T-helper 1 cell (primary cell): ENCODE measurements at places on chromosomes 7 and 10.

- DNase-seq: no peak
Measured at GRCh38 chr7:67821116-67821515, 824.5 kb downstream of the TYW1 start.

- DNase-seq: no peak
Measured at GRCh38 chr10:95693071-95693667, 558 bp downstream of the TCTN3 start.

GRCh38 chr10:132360766-132361447 lies 28.9 kb downstream of the LRRC27 start:
- DNase-seq: peak; percentile 7

DNA sequence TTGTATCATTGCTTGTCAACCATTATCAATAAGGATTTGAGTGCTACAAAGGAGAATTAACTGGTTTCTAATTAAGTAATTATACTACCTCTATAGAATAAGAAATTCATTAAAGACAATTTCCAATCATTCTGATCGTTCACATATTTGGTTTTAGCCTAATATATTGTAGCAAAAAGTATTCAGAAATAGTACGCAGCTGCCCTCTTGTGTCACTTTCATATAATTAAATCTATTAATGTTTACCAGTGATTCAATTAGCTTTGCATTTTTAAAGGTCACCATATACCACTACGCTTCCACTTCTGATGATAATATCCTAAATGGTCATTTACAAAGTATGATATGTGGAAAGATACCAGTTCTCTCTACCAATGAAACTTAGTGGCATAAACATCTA lies 128.3 kb downstream of the NEBL start:
- DNase-seq: no peak

- peak; percentile 11 for DNase-seq
Measured at GRCh38 chr10:133475425-133475734, 21.6 kb downstream of the SCART1 start.

GRCh38 chr10:126407831-126408230 lies 19.6 kb upstream of the ADAM12 start:
- DNase-seq: no peak

DNA sequence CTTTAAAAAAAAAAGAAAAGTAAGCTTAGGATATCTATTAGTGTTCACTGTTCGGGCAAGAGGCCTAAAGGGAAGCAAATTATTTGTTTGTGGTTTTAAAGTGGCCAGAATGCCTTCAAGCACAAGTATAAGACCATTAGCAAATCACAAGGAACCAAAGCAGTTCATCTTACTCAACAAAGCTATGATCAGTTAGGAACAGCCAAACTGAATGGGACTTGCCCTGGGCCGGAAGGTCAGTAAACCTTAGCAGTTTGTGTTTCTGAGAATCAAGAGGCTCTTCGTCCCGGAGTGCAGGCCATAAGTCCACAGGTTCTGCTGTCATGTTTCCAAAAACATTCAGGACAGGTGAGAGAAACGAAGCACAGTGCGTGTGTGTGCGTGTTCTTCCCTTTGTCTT lies 4.5 kb downstream of the FBXW4 start:
- DNase-seq: no peak

- DNase-seq: no peak
Measured at GRCh38 chr7:117590191-117590590, 110.4 kb downstream of the CFTR start.

- DNase-seq: no peak
Measured at GRCh38 chr10:132363376-132363775, 31.4 kb downstream of the LRRC27 start.

DNA sequence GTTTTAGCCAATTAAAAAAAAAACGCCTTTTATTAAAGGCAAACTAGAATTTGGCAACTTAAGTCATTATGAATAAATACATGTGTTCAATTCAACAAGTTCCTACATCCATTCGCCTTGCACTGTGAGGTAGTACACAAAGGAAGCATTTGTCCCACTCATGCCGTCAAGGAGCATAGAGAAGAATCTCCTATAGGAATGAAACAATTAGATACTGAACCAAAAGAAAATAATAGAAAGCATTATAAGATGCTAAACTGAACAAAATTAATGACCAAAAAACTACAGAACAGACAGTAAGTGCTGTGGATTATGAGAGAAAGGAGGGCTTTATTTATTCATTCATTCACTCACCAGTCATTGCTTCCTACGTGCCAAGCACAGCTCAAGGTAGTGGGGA lies 42.2 kb downstream of the SNX13 start:
- DNase-seq: no peak

DNA sequence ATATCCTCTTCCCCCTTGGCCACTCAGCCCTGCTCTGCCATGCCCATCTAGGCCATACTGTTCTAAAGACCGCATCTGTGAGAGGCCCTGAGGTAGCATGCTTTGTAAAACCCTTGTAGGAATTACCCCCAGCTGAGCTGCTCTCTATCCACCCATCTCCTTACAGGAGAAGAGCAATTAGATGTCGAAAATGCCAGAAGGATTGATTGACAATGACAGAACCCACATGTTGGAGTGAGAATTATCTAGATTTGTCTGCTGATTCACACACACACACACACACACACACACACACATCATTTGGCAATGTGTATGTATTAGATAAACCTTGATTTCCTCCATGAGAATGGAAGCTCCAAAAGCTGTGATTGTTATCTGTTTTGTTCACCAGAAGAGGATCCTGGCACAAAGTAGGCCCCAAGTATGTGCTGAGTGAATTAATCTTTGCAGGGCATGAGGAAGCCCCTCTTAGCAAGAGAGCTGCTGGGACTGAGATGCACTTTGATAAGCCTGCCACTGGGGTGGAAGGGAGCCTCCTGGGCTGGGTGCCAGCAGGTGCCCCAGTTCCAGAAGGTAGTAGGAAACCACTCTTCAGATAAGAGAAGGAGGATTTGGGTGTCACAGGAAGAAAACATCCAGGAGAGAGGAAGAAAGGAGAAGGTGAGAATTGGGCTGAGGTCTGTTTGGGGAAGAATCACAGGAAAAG lies 187.5 kb upstream of the ADO start:
- no peak for DNase-seq

DNA sequence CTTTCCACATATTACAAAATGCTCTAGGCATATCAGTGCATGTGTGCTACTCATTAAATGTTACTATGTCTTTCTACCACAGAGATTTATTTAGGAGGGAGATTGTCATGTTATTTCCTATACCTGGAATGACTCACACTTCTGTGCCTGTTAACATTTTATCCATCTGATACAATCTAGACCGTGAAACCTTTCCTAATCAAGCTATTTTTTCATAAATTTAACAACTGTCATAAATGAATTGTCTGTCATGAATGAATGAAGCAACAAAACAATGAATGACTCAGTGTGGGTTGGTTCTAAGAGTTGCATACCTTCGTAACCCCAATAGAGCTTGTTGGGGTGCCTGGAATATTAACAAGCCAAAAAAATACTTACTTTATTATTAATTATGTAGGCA lies 554.3 kb downstream of the GRM8 start:
- no peak for DNase-seq

- no peak for DNase-seq
Measured at GRCh38 chr10:132836248-132836831, 50.4 kb upstream of the NKX6-2 start.

DNA sequence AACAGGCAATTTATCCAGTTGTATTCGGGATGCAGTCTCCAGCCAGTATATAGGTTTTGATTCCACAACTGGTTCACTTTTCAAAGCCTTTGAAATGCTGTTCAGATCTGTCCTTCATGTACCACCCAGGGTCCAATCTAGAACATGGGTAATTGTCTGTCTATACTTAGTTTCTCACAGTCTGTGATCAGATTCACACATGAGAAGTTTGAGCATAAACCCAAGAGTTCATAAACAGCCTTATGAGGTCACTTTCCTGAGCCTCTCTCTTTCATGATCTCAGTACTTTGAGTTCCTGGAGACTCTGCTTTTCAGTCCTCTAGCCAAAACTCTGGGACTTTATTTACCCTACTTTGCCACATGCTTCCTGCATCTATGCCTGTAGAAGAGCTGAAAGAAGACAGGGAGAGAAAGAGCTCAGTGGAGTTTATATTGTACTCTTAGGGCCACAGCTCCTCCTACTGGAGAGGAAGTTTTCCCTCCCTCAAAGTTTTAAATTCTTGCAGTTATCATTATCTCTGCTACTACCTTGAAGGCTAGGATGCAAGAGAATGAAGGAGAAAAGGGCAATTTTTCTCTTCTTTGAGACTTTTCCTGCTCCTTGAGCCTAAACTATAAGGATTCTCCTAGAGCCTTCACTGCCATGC lies 172.0 kb downstream of the ZEB1 start:
- no peak for DNase-seq

- DNase-seq: no peak
Measured at GRCh38 chr10:28892818-28893547, 215.7 kb downstream of the BAMBI start.

GRCh38 chr7:5550385-5550784 lies 126.8 kb upstream of the TNRC18 start:
- no peak for DNase-seq

GRCh38 chr7:101924171-101924570 lies 106.7 kb downstream of the CUX1 start:
- DNase-seq: no peak

GRCh38 chr7:140036224-140036962 lies 26.4 kb downstream of the PARP12 start:
- no peak for DNase-seq

DNA sequence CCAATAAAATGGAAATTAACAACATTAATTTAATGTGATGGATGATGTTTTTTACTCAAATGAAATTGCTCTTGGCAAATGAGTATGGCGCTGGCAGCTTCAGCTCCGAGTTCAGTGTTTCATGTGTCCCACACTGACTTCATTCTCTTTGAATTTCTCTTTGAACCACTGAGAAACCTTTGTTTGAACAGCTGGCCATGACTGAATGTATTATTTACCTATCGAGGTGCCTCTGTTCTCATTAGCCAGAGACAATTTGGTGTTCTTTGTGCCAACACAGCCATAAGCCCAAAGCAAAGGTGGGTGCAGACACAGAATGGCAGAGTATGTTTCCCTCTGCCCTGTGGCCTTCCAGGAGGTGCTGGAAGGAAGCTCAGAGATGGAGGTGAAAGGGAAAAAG lies 42.1 kb downstream of the TMEM178B start:
- no peak for DNase-seq

DNA sequence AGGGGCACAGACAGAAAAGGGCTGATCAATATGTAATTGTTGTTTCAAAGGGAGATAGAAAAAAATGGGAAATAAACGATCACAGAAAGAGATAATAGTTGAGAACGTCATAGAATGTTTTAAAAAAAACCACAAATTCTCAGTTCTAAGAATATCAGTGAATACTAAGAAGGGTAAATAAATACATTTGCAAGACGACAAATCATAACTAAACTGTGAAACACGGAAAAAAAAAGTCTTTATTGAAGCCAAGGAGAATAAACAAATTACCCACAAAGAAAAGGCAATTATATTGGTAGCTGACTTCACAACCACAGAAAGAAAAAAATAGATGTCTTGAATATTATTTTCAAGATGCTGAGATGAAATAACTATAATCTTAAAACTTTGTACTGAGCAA lies 305.2 kb upstream of the STEAP1 start:
- DNase-seq: no peak

DNA sequence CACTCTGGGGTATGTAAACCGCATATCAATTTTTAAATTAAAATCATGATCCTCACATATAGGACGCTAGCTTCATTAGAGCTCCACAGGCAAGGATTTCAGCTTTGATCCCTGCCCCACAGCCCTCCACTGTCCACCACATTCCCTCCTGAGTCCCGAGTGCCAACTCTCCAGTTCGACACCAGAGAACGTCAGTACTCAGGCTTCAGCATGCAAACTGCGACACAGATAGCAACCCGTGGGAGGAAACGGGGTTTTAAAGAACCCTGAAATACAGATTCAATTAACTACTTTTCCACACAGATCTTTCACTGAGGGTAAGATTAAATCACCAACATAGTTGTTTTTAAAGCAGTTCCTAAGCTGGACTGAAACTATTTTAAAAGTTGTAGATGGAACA lies 26.1 kb downstream of the RAPGEF5 start:
- no peak for DNase-seq

- no peak for DNase-seq
Measured at GRCh38 chr10:12351447-12351846, 2.1 kb downstream of the CAMK1D start.

DNA sequence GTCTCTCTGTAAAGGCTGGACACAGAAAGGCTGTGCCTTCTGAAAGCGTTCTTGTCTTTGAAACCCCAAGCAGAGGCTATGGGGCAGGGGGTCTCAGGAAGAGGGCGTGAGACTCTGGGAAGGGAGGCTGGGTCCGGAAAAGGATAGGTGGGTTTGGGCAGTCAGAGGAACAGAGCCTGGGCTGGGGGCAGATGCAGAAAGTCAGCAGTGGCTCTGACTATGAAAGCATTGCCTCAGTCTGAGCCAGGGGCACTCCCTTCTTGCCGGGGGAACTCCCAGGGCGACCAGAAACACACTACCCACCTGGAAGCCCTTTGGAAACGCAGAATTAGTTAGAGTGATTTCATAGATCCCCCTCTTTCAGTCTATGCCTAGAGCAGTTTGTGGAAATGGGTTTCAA lies 72.0 kb downstream of the VWA2 start:
- no peak for DNase-seq

- DNase-seq: no peak
Measured at GRCh38 chr7:98562381-98562823, 54.7 kb upstream of the NPTX2 start.

DNA sequence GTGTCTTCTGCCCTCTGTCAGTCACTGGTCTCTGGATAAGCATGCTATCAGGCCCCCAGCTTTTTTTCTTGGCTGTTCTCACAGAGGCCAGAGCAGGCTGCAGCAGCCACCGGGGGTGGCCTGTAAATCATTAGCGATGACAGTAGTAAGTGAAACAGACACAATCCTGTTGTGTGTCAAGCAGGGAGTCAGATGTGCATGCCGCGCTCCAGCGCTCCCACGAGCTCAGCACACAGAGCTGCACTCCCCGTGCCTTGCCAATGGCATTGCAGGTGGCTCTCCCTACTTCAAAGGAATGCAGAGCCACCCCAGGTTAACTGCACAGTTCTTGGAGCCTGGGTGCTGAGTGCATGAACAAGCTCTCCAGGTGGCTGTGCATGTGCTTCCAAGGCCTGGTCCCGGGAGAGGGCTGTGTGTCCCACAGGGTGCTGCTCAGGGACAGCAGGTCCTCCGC lies 226.1 kb downstream of the GLRX3 start:
- DNase-seq: no peak

- no peak for DNase-seq
Measured at GRCh38 chr7:73519867-73520672, 2.0 kb downstream of the BAZ1B start.
